ENCODE measurements at places on chromosomes 13 and 19.

- DNase-seq: no peak
These were observed 359.6 kb downstream of the FOXO1 start for GRCh38 chr13:40306817-40307216.

- DNase-seq: no peak
These were observed 10.8 kb downstream of the ADPRHL1 start for GRCh38 chr13:113442354-113442984.

DNA sequence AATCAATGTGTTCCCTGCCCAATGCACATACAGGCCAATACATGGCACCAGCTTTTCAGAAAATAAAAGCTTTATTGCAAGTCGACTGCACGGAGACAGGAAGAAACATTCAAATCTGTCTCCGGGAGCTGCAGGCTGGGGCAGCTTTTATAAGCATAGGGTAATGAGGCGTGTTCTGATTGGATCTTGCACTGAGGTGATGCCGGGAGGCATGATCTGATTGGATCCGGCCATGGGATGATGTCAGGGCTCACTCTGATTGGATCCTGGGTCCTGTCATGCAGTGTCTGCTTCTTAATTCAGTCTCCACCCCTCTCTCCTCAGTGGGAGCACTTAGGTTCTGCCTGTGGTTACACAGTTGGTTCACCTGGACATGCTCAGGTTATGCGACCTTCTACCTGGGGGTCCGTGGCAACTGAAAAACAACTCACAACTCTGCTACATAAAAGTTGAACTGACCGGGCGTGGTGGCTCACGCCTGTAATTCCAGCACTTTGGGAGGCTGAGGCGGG lies 11.8 kb upstream of the FBN3 start:
- no peak for DNase-seq

DNA sequence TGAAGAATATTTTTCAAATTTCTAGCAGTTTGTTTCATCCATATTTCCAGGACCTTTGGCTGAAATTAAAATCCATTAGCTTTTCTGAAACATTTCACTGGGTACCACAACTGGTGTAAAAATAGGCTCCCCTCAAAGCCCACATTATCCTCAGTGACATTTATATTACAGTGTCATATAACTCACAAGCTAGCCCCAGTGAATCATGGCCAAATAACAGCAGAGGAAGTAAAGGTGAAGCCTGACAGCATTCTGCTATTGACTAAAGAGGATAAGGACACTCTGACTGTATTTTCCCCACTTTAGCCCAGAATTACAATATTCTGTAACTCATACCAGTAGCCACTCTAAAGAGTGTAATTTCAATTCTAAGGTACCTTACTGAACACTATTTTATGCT lies 21.9 kb downstream of the KCTD12 start:
- DNase-seq: no peak

DNA sequence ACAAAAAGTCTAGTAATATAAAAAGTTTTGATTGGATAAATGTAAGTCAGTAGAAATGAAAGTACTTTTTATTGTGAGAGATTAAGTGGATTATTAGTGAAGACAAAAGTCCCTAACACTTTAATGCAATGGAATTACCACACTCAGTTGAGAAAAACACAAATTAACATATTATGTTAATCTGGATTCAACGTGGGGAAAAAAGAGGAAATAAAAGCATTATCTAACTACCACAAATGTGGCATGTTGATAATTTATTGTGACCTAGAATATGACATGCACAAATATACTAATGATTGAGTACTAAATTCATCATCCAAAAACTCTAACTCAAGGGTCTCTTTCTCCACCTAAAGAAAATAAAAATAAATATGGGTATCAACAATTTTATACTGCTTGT lies 41.5 kb downstream of the FOXO1 start:
- no peak for DNase-seq

DNA sequence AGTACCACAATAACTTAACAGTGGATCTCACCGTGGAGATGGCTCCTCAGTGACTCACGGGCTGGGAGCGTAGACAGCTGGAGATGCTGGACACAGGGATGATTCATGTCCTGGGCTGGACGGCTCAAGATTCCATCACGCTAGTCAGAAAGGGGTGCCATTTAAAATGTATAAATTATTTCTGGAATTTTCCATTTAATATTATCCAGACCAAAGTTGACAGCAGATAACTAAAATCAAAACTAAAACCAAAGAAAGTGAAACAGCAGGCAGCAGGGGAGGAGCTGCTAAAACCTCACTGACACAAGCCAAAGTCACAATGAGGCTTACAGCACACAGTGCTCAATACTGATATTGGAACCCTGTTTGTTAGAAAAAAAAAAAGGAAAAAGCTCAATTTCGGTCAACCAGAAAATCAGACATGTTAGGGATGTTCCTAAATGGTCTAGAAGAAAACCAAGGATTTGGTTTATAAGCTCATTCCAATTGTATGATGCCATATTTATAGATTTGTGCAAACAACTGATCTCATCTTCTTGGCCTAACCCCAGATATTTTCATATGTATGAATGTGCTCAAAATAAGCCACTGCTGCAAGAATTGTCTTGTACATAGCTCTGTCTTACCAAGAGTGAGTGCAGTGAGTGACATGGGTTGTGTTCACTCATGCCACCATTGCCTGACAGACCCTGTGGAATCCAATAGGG lies 111.8 kb downstream of the SACS start:
- DNase-seq: peak; percentile 29

DNA sequence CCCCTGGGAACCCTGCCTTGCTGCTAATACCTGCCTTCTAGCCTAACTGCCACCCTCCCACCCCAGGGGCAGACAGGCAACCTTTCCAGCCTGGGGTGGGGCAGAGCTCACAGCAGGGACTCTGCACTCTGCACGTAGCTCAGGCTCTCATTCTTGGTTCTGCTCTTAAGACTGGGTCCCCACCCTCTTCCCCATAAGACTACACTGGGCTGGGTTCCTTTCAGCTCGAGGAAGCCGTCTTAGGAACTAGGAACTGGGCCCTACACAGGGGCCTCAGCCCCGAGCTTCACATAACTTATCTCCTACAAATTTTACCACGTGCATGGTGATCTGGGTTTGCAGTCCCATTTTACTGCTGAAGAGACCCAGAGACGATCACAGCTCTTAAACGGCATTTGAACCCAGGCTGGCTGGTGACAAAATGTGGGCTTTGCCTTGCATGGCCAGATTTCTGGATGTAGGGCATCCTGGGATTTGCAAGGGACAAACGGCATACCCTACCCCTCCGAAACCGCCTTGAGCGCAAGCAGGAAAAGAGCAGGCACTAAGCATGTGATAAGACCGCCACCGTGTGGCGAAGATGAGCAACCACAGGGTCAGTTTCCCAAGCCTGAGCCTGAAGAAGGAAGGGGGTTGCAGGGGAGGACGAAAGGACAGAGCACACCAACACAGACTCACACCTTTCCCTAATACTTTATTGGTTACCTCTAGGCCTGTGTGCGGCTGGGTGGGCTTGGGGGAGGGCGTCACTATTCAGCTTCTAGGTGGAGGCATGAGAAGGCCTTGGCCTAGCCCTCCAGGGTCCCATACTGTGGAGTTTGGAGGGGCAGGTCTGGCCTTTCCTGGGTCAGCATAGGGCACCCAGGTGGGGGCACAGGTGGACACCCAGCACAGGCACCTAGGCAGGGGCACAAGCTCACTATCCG lies 5.1 kb downstream of the JUNB start:
- DNase-seq: no peak

DNA sequence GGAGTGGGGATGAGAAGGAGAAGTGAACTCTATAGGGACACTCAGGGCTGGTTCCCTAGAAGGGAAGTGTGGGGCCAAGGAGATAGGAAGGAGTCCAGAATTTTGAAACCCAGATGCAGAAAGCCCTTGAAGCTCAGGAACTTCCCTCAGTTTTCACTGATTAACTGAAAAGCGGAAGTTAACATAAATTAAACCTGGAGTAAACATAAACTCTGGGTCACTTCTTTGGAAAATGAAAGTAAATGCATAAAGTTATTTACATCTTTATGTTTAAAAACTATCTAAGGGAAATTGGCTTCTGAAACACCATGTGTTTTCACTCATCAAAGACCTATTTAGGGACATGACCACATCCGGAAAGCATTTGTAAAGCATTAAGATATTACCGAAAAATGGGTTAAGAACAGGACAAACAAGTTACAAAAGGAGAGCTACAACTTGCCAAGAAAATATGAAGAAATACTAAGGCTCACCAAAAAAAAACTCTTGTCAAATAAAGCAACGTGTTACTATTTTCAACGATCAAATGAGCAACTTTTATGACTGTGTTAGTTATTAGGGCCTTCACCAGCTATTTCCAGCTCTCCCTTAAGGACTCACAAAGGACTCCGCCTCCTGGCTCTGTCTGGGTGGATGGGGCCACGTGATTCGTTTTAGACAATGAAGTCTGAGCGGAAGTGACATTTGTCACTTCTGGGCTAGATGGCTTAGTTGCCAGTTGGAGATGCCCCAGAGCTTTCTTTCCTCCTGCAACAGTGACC lies 439.1 kb upstream of the ZNF507 start:
- DNase-seq: no peak

DNA sequence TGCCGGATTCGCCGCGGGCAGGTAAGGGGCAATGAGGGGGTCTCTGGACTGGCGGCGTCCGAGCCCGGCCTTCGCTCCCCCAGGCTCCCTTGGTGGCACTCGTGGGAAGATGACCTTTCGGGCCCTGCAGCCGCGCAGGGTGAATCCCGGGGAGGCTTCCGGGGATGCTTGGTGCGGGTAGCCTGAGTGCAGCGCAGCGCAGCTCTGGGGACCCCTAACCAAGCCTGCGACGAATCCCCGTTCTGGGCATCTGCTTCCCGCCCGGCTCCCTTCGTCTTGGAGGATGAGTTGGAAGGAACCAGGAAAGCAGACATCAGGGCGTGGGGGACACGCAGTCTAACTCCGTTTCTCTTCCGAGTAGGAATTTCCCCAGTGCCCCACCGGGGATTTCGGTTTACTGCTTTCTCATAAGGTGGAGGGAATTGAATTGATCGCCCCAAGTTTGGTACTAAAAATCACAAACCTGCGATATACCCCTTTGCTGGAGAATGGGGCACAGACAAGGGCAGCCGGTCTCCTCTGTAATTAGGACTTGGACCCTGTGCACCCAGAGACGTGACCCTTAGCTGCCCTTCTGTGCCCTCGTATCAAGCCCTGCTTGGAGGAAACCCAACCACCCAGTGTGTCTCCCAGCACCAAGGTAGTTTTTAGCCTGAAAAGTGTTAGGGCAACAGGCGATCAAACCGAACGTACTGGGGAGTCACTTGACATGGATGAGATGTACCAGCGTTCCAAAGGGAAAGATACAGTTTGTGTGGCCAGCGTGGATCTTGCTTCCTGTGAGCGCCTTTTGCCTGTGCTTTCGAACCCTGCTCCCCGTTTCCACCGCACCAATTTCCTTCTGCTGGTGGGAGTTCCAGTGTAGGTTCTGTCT lies 1.0 kb downstream of the GPC5 start:
- DNase-seq: no peak

DNA sequence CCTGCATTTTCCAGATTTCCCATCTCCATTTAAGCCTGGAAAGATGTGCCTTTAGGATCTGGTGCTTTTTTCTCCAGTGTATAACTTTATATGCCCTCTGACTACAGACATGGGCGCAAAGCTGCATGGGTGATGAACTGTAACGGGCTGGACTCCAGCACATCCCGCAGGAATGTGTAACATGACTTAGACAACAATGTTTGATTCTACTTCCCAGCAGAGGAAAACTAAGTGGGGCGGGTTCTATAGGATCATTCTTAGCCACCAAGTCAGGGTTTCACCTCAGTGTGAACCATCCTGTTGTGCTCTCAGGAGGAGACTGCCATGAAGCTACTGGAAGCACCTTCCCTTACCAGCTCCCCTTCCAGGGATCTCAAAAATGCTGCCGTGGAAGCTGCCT lies 93.2 kb upstream of the SERP2 start:
- no peak for DNase-seq

GRCh38 chr19:47891923-47892666 lies 6.0 kb upstream of the SULT2A1 start:
- DNase-seq: no peak

DNA sequence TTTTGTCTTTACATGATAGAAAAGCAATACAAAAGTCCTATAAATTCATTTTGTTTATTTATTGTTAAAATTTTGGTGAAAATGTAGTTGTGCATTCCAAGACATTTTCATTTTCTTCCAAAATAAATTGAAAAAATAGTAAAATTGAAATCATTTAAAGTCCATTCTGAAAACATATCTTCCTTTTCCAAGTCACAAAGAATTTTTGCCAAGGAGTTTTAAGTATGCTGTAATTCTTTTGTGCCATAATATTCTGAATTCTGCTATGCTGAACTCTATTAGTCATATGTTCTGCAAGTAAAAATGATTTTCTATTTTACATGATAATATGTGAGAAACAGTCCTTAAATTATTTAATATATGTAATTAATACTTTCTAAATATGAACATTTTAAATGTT lies 879.6 kb upstream of the SLC10A2 start:
- DNase-seq: no peak

DNA sequence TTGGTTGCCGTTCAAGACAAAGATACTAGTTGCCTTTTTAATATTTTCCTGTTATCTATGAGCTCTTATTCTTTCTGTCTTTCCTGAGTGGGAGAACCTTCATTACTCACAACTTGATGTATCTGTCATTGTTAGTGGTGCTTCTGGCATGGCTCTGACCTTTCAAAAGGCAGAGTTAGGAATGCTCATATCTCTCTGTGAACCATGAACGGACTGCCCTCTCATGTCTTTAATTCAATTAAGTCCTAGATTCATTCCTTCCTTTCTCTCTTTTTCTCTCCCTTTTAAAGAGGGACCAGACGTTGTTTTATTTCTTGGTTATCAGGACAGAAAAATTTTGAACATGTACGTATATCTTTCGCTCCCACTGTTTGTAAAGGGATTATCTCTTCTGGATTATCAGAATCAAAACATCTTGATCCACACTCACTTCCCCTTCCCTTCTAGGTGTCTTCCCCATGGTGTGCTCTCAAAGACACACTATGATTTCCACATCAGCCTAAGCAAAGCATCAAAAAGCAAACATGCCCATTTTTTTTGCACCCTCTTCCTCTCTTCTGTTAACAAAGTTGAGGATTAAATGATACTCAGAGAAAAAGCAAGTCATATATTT lies 90.3 kb downstream of the LRCH1 start:
- DNase-seq: no peak

DNA sequence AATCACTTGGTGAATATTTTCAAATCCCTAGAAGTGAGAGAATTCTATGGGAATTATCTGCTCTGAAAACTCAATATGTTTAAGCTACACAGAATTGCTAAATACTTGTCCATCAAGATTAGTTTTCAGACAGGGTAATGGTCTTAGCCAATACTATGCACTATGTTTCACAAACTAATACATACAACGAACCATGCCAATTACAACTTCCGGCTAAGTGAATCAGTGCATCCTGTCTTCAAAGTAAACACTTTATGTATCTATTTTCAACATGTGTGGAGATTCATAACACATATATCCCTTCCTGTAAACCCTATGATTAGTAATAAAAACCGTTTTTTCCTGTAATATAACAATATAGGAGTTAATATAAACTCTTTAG lies 181.5 kb downstream of the POSTN start:
- no peak for DNase-seq
